ENCODE measurements at places on chromosomes 12 and 14.

- no peak for DNase-seq
These were observed 20.4 kb downstream of the ACVR1B start for GRCh38 chr12:51971679-51972421.

DNA sequence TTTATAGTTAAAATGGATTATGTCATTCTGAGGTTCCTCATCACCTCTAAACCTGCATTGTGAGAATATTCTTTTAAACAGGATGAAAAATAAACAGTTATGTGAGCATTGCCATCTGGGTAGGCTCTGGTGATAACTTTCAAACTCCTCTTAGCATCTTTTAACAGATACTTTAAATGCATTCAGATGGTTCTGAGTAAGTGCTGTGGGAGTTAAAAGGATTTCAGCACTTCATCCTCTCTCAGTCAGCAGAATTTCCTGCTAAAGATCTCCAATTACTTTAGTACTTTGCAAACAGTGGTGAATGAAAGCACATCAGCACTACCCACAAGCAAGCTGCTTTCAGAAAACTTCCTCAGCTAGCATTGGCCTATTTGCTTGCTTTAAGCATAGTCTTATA, 59.3 kb upstream of the TMTC1 start:
- DNase-seq = no peak

DNA sequence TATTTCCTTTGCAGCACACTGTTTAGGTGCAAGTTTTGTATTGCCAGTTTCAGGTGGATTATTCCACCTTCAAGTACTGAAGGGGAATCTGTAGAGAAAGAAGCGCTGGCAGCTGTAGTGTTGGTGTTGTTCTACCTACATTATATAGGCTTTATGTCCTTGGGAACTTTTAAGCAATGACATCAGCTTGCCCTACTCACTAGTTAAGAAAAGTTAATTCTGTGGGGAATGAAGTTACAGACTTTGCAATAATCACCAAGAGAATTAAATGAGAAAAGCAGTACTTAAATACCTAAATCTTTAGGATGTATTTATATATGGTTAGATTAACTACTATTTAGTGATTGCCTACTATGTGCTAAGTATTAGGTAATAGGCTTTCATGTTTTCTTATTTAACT, at the start of gene OR4E1:
Gene OR4E1, minus strand, starts transcription at position 101 of the 400 bp plus-strand sequence. CDS start 2,883 bp downstream, outside the sequence.
- DNase-seq = no peak

DNA sequence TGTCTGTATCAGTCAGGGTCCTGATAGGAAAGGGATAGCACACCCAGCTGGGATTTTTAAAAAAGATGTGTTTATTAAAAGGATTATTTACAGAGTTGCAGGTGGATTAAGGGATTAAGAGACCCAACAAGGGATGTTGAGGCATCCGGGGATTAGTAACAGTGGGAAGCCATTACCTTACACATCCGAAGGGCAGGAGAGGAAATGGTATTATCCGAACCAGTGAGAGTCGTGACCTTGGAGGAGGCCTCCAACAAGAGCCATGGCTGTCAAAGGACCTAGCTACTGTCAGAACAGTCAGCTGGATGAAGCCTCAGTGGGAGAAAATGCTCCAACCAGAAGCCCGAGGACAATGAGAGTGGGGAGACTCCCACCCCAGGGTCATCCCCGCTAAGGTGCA, 146.3 kb upstream of the KRAS start:
- no peak for DNase-seq

- no peak for DNase-seq
These were observed 58.7 kb upstream of the NCOR2 start for GRCh38 chr12:124625867-124626675.

DNA sequence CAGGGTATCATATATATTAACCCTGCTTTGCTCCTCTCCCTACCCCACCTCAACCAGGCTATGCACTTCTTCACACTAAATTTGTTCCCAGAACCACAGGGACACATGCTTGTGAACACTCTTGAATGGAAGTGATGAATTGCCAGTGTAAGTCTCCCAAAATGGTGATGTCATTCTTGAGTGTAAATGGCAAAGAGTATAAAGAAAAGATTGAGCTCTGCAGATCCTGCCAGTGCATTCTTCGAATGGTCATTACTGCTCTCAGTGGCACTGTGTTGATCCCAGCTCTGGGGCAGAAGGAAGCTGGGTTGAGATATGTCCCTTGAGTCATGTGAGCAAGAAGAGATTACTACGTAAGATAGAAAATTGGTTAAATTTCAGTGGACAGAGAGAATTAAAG, 313.1 kb downstream of the TMEM117 start:
- no peak for DNase-seq

DNA sequence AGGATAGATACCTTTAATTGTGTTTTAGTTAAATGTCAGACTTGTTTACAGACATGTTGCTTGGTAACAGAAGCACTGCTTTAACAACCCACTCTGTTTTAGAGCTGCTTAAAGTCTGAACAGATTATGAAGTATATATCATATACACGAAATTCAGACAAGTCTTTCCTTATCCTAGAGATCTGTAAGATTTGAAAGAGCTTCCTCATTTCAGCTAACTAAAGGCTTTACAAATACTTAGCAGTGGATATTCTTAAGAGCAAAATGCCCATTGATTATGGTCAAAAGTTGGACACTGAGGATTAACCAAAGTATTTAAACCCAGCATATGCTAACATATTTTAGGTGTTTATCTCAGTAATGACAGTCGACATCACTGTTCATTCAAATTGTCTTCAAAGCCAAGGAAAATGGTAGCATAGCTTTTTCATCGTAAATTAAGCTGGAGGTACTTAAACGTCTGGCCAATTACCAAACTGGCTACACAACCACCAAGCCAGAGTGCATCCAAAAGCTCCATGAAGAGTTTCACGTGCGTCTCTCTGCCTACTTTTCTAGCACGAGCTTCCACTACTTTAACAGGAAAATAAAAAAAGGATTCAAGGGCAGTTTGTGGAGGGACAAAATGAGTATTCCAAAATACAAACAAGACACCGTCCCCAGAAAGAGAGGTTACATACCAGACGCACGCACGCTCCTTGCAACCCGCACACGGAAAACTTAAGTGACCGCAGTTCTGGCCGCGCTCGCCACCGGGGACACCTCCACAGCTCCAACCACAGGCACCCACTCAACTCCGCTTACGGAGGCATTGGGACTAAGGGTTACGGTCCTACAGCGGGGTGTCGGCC, 565 bp downstream of the CEP83 start:
- DNase-seq = no peak

Data from cerebellar nuclear complex (tissue), 1 donor.